Stimulated activated CD4-positive, alpha-beta T cell treated with anti-CD3 and anti-CD28 coated beads, Interleukin-15, amount 100 ng/mL, for 48 hours (primary cell): ENCODE measurements at places on chromosomes 5 and 9.

DNA sequence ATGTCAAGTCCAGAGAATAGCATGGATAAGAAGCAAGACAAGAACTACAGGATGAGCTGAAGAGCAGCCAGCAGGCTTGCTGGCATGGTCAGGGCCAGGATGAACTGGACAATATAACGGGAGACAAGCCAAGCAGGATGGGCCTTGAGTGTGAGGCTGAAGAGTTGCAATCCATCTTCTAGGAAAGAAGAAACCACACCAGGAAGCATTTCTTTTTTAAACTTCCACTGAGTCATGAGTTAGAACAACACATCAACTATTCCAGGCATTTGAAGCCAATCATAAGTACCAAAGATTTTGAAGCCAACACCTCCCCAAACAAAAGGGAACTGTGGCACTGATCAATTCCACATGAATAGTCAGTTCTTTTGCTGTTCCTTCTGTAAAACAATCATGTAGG, 27.3 kb downstream of the SLC31A2 start:
- no peak for DNase-seq

GRCh38 chr9:88875400-88876120, 115.7 kb upstream of the S1PR3 start:
- no peak for DNase-seq

- no peak for DNase-seq
Measured at GRCh38 chr5:11715461-11716196, 188.6 kb downstream of the CTNND2 start.

DNA sequence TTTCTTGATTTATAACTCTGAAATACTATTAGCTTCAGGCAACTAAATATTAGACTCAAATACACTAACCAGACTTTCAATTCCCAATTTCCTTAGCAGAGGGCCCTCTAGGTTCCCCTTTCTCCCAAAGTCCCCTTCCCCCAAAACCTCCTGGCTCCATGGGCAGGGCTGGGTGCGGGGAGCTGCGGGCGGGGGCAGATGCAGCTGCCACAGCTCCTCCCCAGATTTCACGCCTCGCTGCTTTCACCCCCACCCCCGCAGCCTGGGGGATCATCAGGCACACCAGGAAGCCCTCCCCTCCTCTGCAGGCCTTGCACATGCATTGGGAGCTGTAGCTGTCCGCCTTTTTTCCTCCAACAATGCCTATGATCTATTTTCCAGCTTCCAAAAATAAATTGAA, 82.8 kb upstream of the SPATA31C2 start:
- DNase-seq: no peak

GRCh38 chr5:86806206-86806605, 188.5 kb downstream of the COX7C start:
- DNase-seq: no peak

DNA sequence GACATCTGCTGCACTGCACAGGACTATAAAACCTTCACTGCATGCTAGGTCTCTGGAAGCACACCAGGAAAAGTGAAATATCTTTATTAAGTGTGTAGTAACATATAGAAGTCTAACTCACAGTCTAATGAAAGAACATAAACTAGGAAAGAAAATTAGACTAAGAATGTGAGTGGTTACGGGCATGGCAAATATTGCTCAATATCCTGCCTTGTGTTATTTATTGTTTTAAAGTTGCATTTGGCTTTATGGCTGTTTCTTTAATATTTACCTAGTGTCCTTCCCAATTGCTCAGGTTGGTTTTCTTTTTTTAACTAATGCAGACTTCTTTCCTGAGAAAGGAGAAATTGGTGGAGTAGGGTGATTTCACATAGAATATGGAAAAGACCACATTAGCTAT, 342.4 kb downstream of the KIAA0825 start:
- DNase-seq: no peak

DNA sequence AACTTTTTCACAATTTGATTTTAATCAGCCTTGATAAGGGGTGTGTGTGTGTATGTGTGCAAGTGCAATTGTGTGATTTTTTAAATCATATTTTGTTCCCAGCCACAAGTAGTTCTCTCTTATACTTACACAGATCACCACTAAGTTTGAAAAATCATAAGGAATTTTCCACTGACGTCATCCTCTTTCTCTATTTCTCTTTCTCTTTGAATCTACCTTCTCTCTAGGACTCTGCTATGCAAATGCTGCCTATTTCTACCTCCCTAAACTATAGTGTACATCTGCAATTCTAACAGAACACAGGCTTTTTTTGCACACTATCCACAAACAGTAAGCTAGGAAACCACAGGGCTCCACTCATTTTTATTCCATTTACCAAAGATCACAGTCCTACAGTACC, 254.6 kb upstream of the CYLC2 start:
- DNase-seq: no peak

DNA sequence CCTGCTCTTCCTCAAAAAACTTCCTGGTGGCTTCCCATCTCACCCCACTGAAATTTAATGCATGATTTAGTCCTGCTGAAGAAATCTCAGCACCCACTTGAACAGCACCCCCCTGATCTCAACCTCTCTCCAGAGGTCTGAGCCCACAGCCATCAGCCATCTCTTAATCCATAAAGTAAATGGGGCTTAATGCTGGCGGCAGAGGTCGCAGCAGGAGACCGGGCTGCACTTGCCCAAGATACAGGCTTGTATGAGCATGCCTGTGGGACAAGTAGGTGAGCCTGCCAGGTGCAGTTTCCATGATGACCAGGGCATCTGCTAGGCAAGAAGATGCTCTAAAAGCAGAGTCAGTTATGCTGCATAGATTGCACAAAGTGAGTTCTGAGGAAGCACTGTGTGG, 52.4 kb upstream of the CTXN3 start:
- DNase-seq: no peak

- DNase-seq: no peak
Measured at GRCh38 chr9:126756876-126757415, 47.9 kb upstream of the ZBTB43 start.

GRCh38 chr5:143133721-143134120, 269.8 kb downstream of the NR3C1 start:
- DNase-seq: no peak

- DNase-seq: no peak
Measured at GRCh38 chr5:111929867-111930266, 172.9 kb upstream of the NREP start.

GRCh38 chr5:180797256-180798192, 5.1 kb downstream of the MGAT1 start:
- DNase-seq: no peak

- DNase-seq: no peak
Measured at GRCh38 chr5:159894149-159894720, 22.0 kb upstream of the ADRA1B start.

DNA sequence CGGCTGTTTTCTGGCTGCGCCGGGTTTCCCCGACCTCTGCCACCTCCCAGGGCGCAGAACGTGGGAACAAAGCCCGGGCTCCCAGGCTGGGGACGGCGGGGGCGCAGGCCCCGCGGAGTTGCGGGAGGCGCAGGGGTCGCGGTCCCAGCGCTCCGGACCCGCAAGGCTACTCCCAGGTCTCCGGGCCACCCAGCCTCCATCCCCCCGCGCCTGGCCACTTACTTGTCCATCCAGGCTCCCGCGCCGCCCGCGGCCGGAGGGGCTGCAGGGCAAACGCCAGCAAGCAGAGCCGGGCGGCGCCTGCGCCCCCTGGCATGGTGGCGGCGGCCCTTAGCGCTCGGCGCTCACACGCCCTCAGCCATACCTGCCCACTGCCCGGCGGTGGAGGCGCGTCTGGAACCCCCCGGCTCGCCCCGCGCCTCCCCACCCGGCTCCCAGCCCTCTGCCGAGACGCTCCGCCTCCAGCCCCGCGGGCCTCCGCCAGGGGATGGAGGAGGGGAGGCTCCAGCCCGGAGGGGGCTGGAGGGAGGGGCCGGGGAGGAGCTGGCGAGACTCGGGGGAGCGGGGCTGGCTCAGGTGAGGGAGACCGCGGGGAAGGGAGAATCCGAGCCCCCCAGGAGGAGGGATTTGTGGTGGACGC, at the start of gene ADAM19:
Gene ADAM19 (minus strand): TSS at position 395 of the 640 bp plus-strand sequence. CDS start 79 bp downstream, at position 316.
- DNase-seq: no peak

GRCh38 chr9:89593727-89594427, 10.9 kb upstream of the GADD45G start:
- peak; percentile 48 for DNase-seq

DNA sequence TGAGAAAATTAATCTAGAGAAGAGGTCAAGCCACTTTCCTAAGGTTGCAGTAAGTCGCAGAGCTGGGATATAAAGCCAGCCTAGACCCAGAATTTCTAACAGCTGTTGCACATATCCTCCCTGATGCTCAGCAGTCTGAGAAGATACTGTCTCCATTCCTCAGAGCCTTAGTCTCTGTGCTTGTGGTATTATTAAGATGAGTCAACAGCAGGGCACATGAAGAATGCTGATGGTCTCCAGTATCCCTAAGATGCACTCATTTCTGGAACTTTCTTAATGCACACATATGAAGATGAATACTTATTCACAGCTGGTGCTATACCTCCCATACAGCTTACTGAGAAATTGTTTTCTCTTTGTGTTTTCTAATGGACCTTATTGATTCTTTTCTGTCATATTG, 32.5 kb downstream of the SGCD start:
- no peak for DNase-seq

DNA sequence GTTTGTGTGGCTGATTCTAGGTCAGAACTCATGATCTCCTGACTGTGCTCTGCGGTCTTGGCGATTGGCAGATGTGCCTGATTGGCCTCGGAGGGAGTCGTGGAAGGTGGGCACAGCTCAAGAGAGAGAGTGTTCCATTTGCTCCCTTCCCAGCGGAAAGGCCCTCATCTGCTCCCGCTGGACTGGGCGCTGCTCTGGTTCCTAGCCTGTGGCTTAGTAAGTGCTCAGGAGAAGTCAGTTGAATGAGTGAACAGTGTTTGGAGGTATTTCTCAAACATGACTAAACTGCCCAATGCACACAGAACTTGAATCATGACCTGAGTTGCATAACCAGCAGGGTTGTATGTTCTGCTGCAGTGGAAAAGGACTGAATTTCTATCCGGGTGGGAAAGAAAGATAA, 120.2 kb upstream of the PITX1 start:
- DNase-seq: no peak

DNA sequence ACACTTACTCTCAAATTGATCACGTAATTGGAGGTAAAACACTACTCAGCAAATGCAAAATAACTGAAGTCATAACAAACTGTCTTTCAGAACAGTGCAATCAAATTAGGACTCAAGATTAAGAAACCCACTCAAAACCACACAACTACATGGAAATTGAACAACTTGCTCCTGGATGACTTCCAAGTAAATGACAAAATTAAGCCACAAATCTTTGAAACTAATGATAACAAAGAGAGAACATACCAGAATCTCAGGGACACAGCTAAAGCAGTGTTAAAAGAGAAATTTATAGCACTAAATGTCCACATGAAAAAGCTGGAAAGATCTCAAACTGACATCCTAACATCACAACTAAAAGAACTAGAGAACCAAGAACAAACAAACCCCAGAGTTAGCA, 540.5 kb upstream of the CDH18 start:
- no peak for DNase-seq

GRCh38 chr5:140633501-140633900, 526 bp upstream of the CD14 start:
- no peak for DNase-seq

DNA sequence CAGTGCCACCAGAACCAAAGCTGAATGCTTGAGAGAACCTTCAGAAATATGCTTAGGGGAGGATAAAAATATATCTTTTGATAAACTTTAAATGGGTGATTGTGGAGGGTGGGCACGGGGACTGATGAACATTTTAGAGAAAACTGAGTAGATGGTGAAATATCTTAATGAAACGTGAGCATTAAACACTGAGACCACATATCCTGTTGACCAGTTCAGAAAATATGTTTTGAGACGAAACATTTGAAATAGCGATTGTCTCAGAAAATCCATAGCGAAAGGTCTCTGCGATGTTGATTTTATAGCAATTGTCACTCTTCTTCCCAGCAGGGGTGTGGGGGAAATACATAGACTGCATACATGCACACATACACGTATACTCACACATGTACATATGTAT, 231.0 kb downstream of the ESM1 start:
- no peak for DNase-seq

GRCh38 chr5:132872788-132873118, 715 bp upstream of the LEAP2 start:
- no peak for DNase-seq

- DNase-seq: no peak
Measured at GRCh38 chr5:14156650-14157492, 13.7 kb downstream of the TRIO start.

GRCh38 chr5:133696006-133696584, 83.8 kb upstream of the FSTL4 start:
- no peak for DNase-seq

DNA sequence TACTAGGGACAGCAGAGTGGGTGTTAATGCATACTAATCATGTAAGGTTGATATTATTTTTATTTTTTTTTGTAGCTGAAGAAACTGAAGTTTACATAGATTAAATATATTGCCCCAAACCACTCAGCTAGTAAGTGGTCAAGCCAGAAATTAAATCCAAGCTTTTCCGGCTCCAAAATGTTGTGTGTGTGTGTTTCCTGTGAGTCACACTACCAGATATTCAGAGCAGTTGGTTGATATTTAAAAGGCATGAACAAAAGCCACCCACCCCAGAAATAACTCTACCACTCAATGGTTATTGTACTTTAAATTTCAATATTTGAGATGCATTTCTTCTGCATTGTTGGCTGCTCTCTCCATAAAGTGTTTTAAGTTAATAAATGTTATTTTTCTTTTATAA, 29.5 kb downstream of the KCNN2 start:
- no peak for DNase-seq

GRCh38 chr5:24918676-24919075, 273.9 kb upstream of the CDH10 start:
- DNase-seq: no peak

DNA sequence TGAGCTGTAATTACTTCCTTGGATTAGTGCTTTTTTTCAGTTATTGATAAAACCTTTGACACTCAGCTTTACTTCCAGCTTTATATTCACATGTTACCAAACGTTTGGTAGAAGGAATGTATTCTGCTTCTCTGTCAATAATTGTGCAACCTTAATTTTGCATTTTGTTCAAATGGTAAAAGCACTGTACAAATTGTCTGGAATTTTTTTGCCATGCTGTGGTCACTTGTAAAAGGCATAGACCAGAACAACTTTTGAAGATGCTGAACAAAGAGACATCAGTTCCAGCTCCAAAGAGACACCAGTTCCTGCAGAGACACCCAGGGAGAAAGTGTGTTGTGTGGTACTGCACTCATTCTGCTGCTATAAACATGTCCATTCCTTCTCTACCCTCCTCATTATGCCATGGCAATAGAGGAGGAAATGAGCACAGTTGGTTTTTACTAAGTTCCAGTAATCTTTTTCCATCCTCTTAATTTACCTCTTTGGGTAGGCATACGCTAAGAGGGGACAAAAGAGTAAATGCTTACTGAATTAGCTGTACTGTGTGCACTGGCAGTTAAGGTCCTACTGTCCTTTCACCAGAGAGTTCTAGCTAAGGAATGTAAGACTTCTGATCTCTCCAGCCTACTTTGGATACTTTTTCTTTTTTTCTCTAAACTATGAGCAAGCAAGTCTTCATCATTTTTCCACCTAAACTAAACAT, 387.4 kb downstream of the FGF10 start:
- DNase-seq: no peak

GRCh38 chr5:147565524-147565923, 55.7 kb upstream of the DPYSL3 start:
- no peak for DNase-seq

GRCh38 chr5:107968998-107969397, 298.3 kb upstream of the EFNA5 start:
- DNase-seq: no peak

- DNase-seq: no peak
Measured at GRCh38 chr5:33557605-33558004, 116.8 kb downstream of the TARS1 start.
